ENCODE measurements at places on chromosomes 1 and 21.
A peak's percentile ranks its signal among the peaks of the same experiment; 100 is the strongest.

DNA sequence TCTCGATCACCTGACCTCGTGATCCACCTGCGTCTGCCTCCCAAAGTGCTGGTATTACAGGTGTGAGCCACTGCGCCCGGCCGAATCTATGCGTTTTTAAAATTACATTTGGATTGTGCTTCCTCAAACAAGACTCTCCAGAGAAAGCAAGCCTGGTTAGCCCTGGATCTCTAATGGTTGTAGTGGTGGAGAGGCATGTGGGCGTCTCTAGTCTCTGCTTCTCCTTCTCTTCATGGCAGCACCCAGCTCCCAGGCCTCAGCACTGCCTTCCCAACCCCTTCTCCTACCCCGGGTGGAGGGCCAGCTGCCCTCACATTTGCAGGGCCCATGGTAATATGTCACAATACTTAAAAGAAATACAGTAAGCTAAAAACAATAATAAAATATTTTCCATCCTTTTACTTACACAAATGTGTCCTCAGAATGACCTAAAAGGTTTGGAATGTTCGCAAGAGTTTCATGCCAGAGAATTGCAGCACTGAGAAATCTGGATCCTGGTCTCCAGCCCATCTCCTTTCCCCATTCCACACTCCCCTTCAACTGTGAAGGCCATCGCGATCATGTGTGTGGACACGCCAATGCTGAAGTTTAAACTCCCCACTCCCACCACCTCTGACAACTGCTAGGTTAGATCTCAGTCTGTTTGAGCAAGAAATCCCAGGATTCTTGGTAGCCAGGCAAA is 7.0 kb downstream of the OR14I1 start:
- DNase-seq, result no peak

DNA sequence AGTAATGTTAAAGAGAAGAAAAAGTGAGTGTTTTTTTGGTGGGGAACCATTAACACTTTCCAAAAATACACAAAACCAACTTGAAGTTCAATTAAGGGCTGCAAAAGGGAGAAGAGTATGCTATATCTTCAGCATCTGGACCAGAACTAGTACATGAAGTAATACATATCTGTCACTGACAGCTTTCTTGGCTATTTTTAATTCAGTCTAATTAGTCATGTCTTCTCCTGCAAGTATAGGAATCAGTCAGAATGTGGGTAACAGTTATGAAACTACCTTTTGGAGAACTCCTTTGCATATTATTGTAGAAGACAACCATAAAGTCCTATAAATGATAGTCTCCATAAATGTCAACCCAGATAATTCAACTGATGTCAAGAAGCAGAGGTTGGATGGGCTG is 901.2 kb downstream of the TTLL7 start:
- DNase-seq, result no peak

- no peak for DNase-seq
Measured at GRCh38 chr1:155005076-155006011, 2.7 kb downstream of the ZBTB7B start.

- no peak for DNase-seq
Measured at GRCh38 chr1:189033169-189033568, 1444.5 kb downstream of the BRINP3 start.

- peak; percentile 92 for DNase-seq
Measured at GRCh38 chr1:145960468-145961108, 2.8 kb upstream of the LIX1L start.

Data from D721Med (cell line).